ENCODE measurements at places on chromosomes 7 and 10.

DNA sequence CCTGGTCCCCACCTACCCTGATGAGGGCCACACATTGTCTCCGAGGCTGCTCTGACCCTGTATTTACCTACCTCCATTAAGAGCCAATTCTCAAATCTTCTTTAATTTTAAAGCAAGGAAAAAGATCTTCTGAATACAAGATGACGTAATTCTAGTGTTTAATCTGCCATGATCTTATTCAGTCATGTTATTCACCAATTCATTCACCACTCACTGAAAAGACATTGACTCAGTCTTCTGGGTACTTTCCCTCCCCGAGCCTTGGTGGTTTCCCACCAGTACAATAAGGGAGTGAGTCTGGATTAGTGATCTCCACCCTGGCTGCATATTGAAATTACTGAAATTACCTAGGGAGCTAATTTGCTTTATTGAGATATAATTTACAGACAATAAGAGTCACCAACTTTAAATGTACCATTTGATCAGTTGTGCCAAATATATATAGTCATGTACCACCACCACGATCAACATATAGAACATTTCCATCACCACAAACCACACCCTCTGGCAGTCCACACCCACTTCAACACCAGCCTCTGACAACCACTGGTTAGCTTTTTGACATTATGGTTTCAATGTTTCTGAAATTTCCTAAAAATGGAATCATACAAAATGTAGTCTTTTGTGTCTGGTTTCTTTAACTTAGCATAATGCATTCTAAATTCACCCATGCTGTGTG, 117.5 kb upstream of the UNC5B start:
- no peak for DNase-seq

DNA sequence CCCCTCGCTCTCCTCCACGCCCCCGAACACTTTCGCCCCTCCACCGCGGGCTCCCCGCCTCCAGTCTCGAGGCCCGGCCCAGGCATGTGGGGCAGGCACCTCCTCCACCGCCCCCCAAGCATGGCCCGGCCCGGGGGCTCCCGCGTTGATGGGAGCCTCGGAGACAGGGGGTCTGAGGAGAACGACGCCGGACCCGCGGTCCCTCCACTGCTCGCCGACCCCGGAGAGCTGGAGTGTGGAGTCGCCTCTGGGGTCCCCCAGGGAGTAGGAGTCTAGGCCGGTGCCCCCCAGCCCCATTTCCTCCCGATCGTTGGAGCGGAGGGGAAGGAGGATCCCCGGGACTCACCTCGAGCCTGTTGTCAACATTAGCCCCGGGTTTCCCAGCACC, 206 bp downstream of the UPF2 start:
- peak; percentile 24 for DNase-seq

DNA sequence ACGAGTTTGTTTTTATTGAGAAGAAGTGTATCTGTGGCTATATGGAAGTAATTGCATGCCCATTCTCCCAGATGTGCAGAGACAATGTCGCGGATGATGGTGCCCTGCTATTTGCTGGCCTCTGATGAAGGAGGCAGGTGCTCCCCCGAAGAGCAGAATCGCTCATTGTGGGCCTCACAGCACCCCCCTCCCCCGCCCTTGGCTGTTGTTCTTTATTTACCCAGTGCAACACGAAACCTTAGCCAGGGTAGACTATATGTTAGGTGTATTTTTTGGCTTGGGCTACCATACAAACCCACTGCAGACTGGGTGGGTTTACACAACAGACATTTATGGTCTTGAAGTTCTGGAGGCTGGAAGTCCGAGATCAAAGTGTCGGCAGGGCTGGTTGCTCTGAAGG, 3.4 kb upstream of the ADCY1 start:
- DNase-seq = no peak

DNA sequence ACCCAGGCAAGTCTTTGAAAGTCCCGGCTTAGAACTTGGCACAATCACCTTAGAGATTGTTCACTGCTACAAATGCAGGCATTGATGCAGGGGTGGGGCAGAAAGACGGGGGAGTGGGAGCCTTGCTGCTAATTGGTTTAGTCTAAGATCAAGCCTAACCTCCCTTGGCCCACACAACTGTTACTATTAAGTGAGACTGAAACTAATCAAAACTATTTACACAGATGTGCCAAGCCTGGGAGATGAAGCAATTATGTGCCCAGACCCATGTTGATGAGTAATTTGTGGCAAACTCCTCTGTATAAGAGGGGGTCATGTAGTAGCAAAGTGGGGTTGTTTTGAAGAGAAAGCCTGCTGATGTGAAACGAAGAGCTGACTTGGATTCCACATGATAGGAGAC, 178.2 kb upstream of the ITGB1 start:
- DNase-seq = peak; percentile 72

DNA sequence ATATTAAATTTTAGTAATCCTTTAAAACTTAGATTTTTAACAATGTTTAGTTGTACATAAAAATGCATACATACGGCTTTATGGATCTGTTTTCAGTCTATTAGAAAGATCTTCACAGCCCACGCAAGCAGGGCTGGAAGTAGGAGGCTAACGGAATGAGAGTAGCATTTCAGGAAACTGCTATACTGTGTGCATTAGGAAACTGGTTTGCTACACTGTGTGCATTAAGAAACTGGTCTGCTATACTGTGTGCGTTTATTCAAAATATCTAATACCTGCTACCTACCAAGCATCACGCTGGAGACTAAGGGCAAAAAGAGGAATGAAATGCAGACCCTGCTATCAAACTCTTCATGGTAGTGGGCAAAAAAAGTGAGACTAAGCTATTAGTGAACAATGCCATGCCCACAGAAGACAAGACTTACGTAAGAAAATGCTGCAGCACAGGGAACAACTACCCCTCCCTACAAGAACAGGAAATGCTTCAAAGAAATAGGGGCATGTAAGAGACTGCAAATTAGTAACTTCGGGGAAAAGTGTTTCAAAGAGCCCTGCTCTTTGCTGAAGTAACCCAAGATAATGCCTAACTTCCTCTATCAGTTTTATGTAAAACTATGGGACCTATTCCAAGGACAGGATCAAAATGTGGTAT, 11.3 kb downstream of the RAB11FIP2 start:
- no peak for DNase-seq

- DNase-seq = no peak
These were observed 2.4 kb downstream of the ARMC10 start for GRCh38 chr7:103077318-103077717.

GRCh38 chr10:72248468-72249151, 25.1 kb upstream of the DDIT4 start:
- peak; percentile 75 for DNase-seq

DNA sequence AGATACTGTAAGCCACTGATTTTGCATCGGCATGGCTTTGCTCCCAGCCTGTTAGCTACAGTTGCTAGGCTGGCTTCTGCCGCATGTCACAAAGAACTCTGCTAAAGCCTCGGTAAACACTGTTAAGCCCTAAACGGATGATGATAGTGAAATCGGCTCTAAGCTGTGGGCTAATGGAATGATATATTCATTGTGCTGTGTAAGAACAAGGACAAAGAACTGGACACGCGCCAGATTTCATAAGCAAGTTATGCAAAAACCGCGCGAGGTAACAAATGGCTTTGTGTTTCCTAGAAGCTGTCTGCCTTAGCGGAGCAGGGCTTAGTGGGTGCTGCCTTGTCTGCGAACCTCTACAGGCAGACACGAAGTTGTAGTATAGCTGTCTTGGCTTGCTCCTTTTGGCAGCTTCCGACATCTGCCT, 331.3 kb upstream of the COBL start:
- no peak for DNase-seq

GRCh38 chr7:83410989-83411591, 237.8 kb downstream of the SEMA3E start:
- DNase-seq = no peak

GRCh38 chr10:130400890-130401289, 264.7 kb downstream of the GLRX3 start:
- no peak for DNase-seq

- no peak for DNase-seq
These were observed 554 bp downstream of the FRA10AC1 start for GRCh38 chr10:93701866-93702209.

Measured in CD4-positive, alpha-beta T cell treated with Interleukin-15 for 4 hours (primary cell).